ENCODE measurements at places on chromosomes 7 and 10.

- DNase-seq: no peak
Observed at GRCh38 chr10:121974019-121974534, 940 bp downstream of the NSMCE4A start.

DNA sequence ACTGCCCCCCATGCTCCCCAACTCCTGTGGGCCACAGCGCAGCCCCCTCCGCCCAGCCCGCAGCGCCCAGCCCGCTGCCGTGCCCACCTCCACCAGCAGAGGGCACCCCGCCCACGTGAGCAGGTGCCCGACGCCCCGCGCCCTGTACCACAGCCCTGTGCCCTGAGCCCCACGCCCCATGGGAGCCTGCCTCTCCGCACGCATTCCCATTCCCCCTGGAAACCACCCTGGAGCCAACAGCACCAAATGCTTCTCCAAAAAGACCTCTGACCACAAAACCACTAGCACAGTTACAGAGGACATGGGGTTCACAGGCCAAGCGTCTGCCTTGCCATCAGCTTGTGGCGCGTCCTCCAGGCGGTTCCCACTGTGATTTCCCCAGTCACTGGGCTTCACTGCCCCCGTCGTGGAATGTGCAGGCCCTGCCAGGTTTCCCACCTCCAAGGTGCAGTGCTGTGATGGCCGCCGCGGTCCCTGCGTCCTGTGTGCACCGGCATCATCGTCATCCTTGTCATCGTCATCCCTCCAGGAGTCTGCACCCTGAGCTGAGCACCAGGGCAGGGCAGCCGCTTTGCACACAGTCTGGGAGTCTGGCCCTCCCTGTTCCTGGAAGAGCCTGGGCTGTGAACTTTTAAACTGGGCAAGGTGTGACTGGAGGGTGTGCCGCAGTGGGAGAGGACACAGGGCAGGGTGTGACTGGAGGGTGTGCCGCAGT lies 61.7 kb downstream of the PWWP2B start:
- DNase-seq: no peak

GRCh38 chr7:38920731-38921130 lies 11.7 kb upstream of the VPS41 start:
- DNase-seq: no peak

DNA sequence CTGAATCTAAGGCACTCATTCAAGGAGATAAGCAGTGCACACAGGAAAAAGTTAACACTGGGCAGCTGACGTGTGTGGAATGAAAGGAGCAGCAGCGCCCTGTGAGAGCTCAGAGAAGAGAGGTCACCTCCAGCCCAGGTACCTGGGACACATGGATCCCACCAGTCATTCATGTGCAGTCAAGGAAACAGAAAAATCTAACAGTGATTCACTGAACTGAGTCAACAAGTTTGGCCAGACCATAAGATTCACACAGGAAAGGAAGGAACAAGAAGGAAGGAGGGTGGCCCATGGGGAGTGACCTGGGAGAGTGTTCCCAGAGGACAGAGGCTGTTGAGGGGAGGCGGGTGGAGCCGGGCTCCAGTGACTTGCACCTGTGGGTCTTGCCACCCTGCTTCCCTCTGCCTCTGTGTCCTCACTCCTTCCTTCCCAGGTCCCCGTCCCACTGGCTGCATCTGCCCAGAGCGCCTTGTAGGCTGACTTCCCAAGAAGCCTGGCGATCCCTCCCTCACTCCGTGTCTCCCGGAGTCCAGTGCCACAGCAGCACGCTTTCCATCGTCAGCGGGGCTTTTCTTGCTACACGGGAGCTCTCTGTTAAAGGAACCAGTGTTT lies 27.7 kb downstream of the RNF32 start:
- no peak for DNase-seq

DNA sequence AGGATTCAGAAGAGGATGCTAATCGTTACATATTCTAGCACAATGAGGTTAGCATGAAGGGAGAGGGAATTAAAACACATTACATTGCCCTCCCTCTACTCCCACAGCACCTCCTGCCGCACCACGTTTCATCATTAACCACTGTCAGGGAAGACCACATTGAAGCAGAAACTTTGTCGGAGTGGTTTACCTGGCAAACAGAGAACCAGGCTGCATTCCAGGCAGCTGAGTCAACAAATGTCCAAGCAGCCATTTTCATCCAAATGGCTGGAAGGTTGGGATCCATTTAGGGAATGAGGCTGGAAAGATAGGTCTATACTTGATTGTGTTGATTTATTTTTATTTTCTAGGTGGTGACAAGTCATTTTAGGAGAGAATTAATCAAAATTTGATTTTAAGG lies 273.6 kb downstream of the DYNC1I1 start:
- DNase-seq: no peak

DNA sequence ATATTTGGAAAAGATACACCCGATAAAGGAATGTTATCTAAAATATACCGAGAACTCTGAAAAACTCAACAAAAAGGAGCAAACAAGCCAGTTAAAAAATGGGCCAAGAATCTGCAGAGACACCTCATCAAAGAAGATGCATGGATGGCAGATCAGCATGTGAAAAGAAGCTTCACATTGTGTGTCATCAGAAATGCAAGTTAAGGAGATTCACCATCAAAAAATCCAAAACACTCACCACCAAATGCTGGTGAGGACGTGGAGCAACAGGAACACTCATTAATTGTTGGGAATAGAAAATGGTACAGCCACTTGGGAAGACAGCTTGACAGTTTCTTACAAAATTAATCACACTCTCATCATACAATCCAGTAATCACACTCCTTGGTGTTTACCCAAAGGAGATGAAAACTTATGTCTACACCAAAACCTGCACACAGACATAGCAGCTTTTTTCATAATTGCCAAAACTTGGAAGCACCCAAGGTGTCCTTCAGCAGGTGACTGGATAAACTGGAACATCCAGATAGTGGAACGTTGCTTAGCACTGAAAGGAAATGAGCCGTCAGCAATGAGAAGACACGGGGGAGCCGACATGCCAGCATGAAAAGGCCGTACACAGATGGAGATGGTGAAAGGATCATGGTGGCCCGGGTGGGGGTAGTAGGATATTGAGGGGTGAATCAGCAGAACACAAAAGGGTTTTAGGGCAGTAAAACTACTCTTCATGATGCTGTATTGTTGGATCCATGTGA lies 27.9 kb upstream of the PWWP2B start:
- DNase-seq: no peak

GRCh38 chr10:113369365-113369694 lies 183.5 kb upstream of the HABP2 start:
- no peak for DNase-seq

GRCh38 chr10:30398193-30398592 lies 35.8 kb upstream of the MAP3K8 start:
- DNase-seq: no peak

DNA sequence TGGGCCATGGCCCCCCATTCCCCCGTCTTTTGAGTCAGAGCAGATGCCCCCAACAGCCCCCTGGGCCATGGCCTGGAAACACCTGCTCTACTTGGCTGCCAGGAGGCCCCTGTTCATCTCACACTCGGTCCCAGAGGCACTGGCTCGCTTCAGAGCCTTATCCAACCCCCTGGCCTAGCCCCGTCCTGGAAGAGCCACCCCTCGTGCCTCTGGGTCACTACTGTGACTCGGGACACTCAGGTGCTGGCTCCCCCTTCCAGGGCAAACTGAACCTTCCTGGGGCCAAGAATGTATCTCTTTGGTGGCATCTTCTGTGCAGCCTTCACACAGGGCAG lies 7.0 kb downstream of the POLR2J start:
- no peak for DNase-seq

DNA sequence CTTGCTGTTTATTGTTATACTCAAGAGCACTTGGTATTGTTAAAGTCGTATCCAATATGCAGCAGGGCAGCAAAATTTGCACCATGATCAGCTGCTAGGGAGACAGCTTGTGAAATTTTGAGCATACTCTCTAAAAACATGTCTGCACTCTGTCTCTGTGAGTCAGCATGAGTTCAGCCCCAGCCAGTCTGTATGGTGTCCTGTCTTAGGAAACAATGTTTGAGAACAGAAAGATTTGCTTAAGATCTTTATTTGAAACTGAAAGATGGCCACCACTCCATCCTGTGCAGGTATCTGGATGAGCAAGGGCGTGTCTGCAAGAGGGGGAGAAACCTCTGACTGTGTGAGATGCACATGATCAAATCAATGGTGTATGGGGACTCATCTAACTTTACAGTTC lies 97.1 kb downstream of the GNAI1 start:
- DNase-seq: no peak

DNA sequence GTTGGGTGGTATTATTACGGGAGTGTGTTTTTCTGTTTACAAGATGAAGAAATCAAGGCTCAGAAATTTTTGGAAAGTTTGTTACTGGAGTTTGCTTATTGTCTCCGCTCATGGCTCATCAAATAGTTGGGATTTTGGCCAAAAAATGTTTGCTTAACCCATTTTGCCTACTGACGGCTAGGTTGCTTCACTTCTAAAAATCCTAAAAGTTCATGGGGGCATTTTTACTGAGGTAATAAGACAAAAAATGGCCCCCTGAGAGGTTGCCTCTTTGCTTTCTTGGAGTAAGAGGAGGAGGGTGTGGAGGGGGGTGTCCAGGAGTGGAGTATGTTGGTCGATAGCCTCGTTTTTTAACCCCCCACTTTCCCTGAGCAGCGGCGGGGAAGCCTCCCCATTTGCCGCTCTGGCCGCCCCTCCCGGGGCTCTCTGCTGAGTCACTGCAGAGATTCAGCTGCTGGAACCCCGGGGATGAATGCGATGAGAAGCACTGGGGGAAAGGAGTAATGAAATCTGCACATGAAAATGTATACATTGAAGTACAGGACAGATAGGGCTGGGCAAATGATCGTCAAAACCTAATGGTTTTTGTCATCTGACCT lies 1.5 kb downstream of the MEST start:
- no peak for DNase-seq

- DNase-seq: no peak
Observed at GRCh38 chr10:80202934-80203834, 2.2 kb downstream of the ANXA11 start.

GRCh38 chr7:8436965-8437364 lies 3.6 kb downstream of the NXPH1 start:
- peak; percentile 29 for DNase-seq

- no peak for DNase-seq
Observed at GRCh38 chr10:29470843-29471543, 163.8 kb downstream of the SVIL start.

GRCh38 chr7:108245523-108246226 lies 115.5 kb upstream of the LAMB4 start:
- DNase-seq: no peak
